ENCODE measurements at places on chromosomes 1 and 21.

DNA sequence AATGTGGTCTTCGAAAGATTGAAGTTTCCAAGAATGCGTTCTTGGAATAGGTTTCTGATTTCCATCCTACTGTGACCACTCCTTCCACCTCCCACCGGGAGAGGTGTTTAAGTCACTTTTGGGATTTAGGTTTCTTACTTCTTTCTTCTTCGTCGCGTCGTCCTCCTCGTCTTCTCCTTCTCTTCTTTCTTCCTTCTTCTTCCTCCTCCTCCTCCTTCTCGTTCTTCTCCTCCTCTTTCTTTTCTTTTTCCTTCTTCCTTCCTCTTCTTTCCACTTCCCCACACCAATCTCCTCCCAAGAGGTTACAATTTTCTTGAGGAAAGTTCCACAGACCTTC lies 2.1 kb downstream of the CACHD1 start:
- no peak for DNase-seq

DNA sequence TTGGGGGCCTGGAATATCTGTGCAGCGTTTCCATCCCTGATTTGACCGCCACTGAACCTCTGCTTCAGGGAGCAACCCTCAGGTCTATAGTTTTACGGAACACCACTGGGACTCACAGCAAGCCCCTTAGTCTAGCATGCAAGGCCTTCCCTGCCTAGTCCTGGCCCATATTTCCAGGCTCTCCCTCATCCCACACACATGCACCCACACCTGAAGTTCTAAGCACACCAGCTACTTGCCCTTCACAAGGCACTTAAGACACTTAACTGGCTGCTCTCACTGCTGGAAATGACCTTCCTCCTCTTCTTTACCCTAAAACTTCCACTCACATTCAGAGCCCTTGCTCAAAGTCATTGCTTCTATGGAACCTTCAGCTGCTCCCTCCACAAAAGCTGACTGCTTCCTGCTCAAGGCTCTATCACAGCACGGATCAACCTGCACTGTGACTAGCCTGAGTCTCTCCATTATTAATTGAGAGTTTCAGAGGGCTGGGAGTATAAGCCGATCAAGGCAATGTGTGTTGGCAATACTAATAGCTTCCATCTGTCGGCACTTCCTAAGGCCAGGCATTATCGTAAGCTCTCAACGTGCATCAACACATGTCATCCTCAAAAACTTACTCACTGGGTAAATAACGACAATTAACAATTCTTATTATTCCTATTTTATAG lies 84.3 kb downstream of the RRAGC start:
- DNase-seq, result no peak

DNA sequence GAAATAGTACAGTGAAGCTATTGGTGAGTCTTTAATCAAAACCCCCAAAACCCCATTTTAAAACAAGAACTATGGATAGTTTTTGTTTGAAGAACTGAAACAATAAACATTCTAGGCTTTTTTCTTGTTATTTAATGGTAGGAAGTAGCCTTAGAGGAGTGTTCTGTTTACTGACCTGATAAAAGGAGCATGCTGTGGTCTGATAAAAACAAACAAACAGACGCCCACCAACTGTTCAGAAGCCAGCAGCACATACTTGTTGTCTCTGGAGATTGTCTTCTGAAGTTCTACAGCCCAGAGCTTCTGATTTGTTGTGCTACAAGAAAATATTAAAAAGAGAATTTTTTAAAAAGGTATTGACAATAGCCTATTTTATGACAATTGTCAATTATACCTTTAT lies 54.1 kb upstream of the CFAP298 start:
- DNase-seq, result no peak

DNA sequence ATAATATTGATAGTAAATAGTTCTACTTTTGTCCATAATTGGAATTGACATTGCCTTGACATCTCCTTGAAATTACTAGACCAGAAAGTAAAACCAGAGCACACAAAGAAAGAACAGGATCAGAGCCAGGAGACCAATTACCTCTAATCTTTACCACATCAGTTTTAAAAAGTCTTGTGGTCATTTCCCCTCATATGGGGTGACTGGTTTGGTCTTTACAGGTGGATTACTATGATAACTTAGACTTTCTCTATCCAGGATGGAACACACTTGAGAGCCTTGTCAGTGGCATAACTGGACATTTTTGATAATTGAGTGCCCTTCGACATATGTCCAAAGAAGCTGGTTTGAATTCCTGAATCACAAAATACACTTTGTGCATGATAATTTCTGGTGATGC lies 1148.1 kb upstream of the NCAM2 start:
- no peak for DNase-seq

GRCh38 chr1:114316204-114316603 lies 162.5 kb upstream of the SYT6 start:
- DNase-seq, result no peak

- DNase-seq, result no peak
Observed at GRCh38 chr1:146036241-146036964, 14.9 kb upstream of the HJV start.

DNA sequence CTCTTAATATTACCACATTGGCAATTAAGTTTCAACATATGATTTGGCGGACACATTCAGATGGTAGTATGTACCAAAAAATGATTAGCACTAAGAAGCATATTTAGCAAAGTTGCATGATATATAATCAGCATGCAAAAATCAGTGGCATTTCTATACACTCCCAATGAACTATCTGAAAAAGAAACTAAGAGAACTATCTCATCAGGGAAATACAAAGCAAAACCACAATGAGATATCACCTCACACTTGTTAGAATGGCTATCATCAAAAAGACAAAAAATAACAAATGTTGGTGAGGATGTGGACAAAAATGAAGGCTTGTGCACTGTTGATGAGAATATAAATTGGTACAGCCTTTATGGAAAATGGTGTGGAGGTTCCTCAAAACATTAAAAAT lies 31.4 kb upstream of the DENND1B start:
- DNase-seq, result no peak

DNA sequence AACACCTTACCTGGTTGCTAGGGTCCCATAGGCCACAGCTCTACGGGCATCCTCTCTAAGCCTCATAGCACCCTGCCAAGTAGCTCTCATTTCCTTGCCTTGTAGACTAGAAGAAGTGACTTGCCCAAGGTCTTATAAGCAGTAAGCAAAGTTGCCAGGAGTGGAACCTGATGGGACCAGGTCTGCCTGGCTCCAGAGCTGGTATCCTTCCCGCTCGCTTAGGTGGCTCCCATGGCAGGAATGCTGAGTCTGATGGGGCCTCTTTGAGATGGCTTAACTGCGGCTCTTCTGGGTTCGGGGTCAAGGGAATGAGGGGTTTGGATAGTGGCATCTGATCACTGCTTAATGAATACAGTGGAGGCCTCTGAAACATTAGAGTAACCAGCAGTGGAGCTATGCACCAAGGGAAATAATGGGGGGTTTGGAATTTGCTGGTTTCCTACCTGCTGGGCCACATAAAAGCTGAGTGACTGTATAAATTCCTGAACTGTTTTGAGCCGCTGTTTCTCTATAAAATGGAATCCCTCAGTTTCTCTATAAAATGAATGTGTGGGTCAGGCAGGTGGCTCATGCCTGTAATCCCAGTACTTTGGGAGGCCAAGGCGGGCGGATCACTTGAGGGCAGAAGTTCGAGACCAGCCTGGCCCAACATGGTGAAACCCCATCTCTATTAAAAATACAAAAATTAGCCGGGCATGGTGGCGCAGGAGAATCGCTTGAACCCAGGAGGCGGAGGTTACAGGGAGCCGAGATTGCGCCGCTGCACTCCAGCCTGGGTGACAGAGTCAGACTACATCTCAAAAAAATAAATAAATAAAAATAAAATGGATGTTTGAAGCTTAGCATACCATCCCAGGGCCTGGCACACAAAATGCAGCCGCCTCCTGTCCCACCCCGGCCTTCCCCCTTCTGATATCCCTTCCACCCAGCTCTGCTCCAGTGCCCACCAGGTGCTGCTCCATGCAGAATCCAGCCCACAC lies 12.4 kb downstream of the FAM151A start:
- DNase-seq, result no peak

GRCh38 chr1:46592823-46593222 lies 11.2 kb downstream of the MKNK1 start:
- no peak for DNase-seq
